ENCODE measurements at places on chromosomes 12 and 14. TPM values are rescaled to one million over a fixed set of nuclear protein-coding genes. Genes with fewer than 3 reads are reported as not detected.

- no peak for DNase-seq
These were observed at the start of gene NELL2 for GRCh38 chr12:44875954-44876543. Gene NELL2, minus strand, starts transcription at chr12:44876315. Its CDS starts 446 bp downstream, at chr12:44875869.

DNA sequence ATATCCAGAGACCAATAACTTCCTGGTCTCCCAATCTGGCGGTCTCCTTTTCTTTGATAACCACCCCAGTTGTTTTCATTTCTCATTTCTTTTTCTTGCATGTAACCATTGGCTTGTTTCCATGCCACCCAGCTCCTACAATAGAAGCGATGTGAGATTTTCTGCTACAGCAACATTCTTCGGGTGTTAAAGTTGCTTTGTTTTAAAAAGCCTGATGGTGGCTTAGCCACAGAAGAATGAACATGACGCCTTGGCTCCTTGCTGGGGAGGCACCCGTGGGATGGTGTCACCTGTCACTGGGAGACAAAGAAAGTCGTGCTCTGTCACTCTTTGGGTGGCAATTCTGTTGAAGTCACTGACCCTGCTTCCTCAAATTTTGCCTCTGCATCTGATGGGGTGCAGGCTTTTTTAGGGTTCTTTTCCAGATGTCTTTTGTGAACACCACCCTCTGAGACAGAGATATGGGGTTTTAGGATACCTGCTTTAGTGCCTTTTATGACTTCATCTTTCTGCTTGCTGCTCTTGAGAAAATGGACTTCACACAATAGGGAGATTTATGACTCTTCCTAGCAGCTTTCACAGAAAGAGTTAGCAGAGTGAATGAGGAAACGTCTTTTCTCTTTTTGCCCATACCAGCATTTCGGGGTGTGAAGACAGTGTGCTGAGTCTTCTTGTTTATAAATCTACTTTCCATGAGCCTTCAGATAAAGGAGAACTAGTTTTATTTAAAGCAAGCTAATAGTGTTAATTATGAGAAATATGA is 265.3 kb upstream of the TBX3 start:
- DNase-seq: no peak

GRCh38 chr14:23612354-23612732 is 23.8 kb upstream of the DHRS2 start:
- DNase-seq: no peak

- DNase-seq: no peak
These were observed 249.5 kb upstream of the DCN start for GRCh38 chr12:91432089-91432488.

The RASSF9 gene
- total RNA-seq: 1.5 TPM

The TESPA1 gene
- 0.48 TPM for total RNA-seq

The TRAF3 gene
- total RNA-seq: 33.3 TPM
